ENCODE measurements at places on chromosomes 11 and 22.

GRCh38 chr22:22110548-22111266, 128.1 kb upstream of the TOP3B start:
- DNase-seq: no peak

- no peak for DNase-seq
Observed at GRCh38 chr11:66727282-66728037, 1.6 kb downstream of the SPTBN2 start.

- DNase-seq: no peak
Observed at GRCh38 chr11:68403424-68403823, 57.1 kb upstream of the PPP6R3 start.

GRCh38 chr22:50733521-50734342, 4.3 kb upstream of the ACR start:
- no peak for DNase-seq

- no peak for DNase-seq
Observed at GRCh38 chr22:48819232-48819631, 1008.4 kb downstream of the BRD1 start.

- DNase-seq: no peak
Observed at GRCh38 chr11:62644220-62644619, 2.2 kb downstream of the GANAB start.

DNA sequence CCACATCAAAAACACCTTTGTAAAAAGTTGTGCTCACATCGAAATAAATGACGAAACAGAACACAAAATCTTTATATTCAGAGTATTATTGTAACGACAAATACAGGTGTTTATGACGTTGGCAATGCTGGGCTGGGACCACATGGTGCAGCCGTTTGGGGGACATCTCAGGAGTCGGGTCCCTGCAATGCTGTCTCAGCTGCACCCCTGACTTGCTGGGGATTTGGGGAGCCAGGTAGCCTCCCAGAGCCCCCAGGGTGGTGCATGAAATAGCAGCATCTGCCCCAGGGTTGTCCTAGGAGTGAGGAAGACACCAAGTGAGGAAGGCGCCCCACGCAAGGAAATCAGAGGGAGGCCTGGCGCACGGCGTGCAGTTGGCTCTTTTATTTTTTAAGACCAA, 1526.8 kb downstream of the BRD1 start:
- no peak for DNase-seq

DNA sequence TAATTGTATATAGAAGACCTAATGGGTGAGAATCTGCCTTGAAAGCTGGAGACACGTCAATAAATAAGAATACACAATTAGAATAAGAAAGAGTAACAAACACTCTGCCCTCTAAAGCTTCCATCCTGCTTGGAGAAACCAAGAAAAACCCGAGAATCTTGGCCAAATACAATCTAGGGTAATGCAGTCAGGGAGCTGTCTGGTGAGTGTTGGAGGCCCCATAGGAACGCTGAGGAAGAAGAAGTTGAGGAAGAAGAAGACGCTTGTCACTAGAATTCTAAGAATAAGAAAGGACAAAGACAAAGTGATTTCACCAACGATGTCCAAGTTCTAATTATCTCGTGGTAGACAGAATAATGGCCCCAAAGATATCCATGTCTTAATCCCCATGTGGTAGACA, 4485.9 kb upstream of the OR11H1 start:
- no peak for DNase-seq

DNA sequence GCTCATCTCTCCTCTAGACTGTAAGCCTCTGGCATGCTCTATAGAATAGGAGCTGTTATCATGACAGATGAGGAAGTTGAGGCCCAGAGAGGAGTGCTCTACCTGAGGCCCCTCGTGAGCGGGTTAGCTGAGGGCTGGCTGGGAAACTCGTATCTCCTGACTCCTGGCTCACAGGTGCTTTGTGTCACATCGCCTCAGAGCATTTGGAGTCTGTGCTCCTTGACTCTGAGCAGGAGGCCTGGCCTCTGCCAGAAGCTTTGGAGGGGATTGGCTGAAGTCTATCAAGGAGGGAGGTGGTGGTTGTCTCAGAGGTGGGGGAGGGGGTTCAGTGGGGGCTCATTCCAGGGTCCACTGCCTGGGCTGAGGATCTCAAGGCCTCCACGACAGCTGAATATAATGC, 7.4 kb downstream of the KCNC1 start:
- no peak for DNase-seq

DNA sequence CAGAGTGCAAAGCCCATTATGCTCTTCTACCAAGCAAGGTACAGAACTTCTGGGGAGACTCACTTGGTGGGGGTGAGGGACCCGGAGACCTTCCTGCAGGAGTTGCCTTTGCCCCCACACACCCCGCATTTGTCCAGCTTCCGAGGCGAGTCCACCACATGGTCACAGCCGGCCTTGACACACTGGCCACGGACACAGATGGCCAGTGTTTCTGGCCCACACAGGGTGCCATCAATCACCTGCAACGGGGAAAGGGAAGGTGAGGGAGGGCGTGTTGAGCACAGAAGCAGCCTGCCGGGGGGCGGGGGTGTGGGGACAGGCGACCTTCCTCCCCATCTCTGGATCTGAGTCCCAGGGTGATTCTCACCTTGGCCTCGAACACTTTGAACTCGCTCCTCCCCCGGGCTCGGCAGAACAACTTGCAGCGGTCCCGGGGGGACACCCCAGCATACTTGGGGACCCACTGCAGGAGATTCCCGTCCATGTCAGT, 20.0 kb downstream of the ADAMTS8 start:
- DNase-seq: no peak

- DNase-seq: no peak
Observed at GRCh38 chr11:31845331-31845730, 34.2 kb upstream of the PAX6 start.

- no peak for DNase-seq
Observed at GRCh38 chr11:36278531-36279282, 10.5 kb downstream of the COMMD9 start.

GRCh38 chr22:31612891-31613285, 49.1 kb downstream of the PISD start:
- DNase-seq: no peak

GRCh38 chr11:12097219-12097618, 13.2 kb upstream of the MICAL2 start:
- no peak for DNase-seq

GRCh38 chr22:33844273-33844672, 76.0 kb downstream of the LARGE1 start:
- DNase-seq: no peak

DNA sequence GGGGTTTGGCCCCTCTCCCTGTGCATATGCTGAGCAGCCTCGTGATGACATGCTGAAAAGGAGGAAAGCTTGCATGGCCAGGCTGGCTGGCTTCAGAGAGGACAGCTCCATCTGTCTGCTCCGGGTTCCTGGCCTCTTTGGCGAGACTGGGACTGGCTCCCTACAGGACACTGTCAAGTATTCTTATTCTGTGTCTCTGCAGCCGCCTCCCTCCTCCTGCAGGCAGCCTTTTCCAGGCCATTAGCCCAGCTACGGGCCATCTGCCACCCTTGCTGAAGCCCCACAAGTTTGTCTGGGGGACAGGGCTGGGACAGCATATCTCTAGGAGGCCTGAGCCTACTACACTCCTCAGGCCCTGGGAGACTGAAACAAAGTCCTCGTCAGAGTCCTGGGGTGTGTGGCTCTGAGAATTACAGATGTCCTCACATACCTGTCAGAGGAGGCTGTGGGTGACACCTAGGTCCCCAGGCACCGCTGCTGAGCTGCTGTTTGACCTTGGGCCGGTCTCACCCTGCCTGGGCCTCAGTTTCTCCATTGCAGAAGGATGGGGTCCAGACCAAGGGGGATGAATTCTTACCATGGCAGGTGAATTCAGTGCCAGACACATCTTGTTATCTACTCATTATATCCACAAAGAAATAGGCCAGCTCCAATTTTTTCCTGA, 11.0 kb downstream of the MRGPRG start:
- DNase-seq: no peak

- no peak for DNase-seq
Observed at GRCh38 chr11:126138636-126139035, 72.8 kb downstream of the RPUSD4 start.

GRCh38 chr22:30358541-30358940, 1.7 kb downstream of the CCDC157 start:
- no peak for DNase-seq

- DNase-seq: no peak
Observed at GRCh38 chr22:19857382-19857781, 2.7 kb upstream of the GNB1L start.

DNA sequence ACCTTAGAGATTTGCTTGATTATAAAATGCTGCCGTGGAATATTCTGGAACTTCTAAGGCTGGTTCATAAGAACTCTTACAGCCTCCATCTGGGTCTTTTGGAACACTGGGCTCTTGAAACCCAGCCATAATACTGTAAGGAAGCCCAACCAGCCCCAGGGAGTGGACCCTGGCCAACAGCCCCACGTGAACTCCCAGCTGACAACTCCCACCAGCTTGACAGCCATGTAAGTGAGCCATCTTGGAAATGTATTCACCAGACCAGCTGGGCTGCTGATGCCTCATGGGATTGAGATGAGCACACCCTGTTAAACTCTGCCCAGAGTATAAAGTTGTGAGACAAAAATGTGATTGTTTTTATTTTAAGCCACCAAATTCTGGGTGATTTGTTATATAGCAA, 378.7 kb upstream of the RAG2 start:
- no peak for DNase-seq

GRCh38 chr11:112024178-112024772, 933 bp upstream of the DLAT start:
- DNase-seq: no peak

- no peak for DNase-seq
Observed at GRCh38 chr11:112082729-112083128, 3.8 kb downstream of the TIMM8B start.

DNA sequence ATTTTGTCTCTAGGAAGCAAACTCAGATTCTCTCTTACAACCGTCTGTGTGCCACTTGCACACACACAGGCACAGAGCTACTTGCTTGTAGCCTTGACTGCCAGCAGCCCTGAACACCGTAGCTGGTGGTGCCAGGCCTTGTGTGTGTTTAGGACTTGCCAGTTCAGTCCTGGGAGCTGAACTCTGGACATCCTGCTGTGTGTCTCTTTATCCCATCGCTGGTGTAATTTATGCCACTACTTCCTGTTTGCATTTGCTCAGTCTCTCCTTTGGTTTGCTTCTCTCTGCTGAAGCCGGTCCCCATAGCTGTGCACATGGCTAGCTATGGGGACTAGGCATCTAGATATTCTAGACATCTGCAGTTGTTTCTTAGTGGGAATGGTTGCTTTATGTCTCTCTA, 24.0 kb downstream of the MARK2 start:
- DNase-seq: no peak

DNA sequence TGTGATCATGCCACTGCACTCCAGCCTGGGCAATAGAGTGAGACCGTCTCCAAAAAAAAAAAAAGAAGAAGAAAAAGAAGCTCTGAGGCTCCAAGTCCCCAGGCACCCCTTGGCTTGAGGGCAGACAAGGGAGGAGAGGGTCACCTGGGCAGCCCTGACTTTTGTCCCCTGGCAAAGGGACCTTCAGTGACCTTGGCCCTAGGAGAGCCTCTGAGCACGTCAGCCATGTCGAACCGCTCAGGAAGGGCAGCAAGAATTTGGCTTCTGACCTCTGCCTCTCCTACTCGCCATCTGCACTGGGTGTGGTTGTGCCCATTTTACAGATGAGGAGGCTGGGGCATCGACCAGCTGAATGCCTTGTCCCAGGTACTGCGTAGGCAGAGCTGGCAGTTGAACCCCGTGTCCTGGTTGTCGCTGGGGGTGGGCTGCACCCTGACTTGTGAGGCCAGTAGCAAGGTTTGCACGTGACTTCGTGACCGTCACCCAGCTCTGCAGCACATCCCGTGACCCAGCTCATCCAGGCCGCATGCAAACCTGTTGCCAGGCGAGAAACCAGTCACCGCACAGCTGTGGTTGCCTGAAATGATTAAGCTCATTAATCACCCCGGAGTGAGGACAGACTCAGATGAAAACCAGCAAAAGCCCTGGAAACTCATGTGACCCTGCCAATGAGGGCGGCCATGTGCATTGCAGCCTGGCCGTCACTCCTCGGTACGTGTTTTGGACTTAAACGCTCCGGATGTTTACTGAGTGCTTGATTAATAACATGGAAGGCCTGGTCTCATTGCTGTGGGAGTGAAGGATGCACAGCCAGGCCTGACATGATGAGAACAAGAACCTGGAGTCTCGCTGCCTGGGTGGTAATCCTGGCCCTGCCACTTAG, 47.7 kb upstream of the PPP6R3 start:
- DNase-seq: no peak

DNA sequence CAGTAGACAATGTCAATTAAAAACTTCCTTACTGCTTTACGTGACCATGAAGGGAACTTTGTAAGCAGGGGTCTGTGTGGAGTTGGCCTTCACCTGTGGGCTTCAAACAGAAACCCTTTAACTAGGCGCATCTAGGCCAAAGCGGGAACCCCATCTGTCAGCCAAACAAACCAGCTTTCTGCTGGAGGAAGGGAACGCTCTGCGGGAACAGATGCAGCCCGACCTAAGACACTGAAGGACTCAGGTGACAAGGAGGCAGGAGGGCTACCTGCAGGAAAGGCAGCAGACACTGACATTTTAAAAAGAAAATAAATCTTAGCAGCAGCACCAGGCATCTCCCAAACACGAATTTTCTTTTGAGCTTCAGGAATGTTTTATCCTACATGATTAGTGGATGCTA, 78.4 kb downstream of the CADM1 start:
- no peak for DNase-seq

DNA sequence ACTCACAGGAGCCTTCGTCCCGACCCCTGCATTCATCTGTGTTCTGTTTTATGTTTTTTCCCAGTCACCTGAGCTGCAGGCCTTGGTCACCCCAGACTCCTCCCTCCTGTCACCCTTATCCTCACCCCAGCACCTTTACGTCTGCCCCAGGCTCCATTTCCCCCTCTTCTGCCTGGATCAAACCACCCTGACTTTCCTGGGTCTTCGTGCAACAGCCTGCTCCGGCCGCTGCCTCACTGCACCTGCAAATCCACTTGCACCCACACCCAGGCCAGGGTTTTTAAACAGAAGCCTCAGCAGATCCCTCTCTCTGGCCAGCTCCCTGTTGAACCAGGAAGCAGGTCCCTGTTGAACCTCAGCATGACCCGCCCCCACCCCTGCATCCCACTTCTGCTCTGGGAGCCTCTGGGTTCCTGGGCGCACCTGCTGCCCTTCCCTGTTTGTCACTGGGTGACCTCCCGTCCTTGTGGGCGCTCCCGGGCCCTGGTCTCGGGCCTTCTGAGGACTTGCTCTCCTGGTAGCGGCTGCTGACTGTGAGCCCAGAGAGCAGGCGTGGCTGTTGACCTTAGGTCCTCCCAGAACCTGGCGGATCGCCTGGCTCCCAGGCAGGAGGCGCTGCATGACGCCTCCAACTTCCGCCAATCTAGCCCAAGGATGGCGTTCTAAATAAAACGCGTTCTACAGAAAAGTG, 12.8 kb downstream of the MAPK8IP2 start:
- DNase-seq: no peak

GRCh38 chr11:131595797-131596196, 225.4 kb downstream of the NTM start:
- DNase-seq: no peak

DNA sequence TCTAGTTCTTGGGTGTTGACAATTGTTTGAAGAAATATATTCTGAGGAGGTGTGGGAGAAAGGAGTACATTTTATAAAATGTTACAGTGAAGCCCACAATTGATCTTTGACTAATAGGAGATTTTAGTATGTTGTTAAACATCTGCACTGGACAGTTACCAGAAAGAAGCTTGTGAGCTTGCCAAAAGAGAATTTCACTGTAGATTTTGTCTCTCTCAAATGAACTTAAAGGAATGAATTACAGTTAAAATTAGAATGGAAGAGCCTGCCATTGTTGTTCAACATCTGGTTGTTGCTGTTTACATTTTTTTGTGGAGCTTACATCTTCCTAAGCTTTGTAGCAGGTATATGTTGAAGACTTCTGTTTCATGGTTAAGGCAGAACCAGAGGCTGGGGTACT, 620.5 kb upstream of the CCDC179 start:
- DNase-seq: no peak

GRCh38 chr11:62842171-62842741, 2.9 kb upstream of the WDR74 start:
- no peak for DNase-seq
